BE2C (cell line): ENCODE measurements at places on chromosomes 5 and 9.

DNA sequence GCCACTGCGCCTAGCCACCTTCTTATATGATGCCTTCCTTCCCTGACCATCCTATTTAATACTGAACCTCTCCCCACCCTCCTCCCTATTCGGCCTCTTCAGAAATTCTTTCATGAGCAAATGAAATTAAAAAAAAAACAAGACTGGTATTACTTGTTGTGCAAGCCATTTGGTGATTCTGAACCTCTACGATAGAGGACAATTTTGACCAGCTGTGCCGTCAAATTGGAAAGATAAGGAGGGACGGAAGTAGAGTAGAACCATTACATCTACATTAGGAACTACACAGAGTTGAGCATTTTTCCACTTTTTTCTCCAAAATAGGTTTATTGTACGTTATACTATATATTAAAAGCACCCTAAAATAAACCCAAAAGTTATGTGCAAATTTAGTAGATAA is 2.9 kb downstream of the DHX29 start:
- DNase-seq = no peak

GRCh38 chr5:156764176-156764971 is 85.7 kb upstream of the PPP1R2B start:
- no peak for DNase-seq

DNA sequence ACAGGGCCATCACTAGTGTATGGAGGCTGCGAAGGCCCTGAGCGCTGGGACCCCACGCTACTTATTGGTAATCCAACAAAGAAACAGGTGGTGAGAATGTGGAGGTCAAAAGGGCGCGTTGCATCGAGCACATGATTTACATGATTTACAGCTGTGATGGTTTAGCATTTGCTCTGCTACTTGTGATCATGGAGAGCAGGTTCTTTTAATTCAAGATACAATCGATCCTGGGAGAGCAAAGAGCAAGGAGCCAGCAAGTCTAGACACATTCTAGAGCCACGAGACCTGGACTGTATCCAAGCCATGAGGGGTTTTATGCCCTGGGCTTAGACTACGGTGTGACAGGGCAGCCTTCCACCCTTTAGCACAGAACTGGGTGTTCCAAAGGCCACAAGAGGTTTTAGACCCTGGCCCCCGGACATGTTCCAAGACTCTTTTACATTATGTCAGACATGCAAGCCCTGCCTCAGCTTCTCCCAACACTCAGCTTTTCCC is 47.0 kb upstream of the CLK4 start:
- no peak for DNase-seq

DNA sequence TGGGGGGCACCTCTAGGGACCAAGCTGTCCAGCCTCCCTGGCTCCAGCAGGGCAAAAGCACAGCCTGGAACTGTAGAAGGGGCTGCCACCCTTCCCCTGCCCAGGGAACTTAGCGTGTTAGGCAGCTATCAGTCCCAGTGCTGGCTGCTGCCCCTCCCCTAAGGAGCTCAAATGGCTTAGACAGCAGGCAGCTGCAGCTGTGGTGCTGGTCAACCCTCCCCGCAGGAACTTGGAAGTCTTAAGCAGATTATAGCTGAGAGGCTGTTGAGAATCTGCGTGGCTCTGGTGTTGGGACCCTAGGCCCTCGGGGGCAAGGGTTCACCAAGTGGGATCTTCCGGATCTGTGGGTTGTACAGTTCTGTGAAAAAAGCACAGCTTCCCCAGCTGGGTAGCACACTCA is 536.5 kb upstream of the CDH10 start:
- no peak for DNase-seq

- no peak for DNase-seq
Measured at GRCh38 chr5:79151942-79152671, 40.5 kb downstream of the BHMT start.
